ENCODE measurements at places on chromosomes 6 and 20.

DNA sequence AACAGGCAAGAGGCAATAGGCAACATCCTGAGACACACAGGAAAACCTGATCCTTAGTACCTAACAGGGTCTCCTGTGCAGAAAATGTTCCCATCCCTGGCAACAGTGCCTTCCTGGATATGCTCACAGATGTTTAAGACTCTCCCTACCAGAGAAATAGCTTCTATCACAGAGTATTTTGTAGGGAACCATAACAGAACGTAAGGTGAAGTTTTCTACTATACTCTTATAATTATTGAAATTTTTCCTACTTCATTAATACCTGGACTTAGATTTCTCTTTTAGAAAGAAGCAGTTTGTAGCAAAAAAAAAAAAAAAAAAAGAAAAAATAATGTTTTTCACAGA is 33.5 kb upstream of the LGSN start:
- DNase-seq, result no peak

DNA sequence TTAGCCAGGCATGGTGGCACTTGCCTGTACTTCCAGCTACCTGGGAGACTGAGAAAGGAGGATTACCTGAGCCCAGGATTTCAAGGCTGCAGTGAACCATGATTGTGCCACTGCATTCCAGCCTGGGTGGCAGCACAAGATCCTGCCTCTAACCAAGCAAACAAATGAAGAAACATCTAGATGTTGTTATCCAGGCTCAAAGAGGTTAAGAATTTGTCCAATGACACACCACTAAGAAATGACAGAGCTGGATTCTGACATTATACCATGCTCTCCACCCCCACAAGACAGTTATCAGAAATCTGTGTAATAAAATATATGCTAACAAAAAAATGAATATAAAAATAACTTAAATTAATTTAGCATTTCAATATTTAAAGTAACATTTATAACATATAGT is 925.5 kb upstream of the SLC35B3 start:
- no peak for DNase-seq

DNA sequence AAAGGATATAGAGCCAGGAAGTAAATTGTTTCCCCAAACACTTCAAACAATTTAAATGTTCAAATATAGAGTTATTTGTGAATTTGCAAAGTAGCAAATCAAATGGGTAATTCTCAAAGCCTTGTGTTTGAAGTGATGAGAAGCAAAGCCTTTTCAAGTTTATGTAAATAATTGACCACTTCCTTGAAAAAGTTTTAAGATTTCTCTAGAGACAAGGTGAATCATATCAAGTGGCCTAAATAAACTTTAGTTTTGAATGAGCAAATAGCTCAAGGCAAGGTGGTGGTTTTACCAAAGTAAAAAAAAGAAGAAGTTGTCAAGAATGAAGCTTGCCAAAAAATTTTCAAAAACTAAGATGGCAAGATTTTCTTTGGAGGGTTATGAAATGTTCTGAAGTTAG is 42.6 kb upstream of the IFNGR1 start:
- DNase-seq, result no peak

DNA sequence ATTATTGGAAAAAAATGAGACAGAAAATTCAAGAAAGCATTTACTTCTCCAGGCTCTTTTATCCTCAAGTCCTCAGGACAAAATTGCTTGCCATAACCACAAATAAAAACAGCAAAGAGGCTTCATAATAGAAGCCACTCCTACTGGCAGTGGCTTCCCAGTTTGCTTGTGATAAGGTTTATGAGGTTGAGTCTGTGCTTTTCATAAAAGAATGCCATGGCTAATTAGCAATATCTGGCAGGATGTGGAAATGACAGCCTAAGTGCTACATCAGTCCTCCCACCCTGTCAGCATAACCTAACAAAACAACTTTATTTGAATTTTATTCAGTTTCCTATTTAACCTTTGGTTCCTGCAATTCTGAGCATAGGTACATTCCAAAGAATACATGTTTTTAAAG is 80.9 kb upstream of the HTR1E start:
- no peak for DNase-seq
